Stimulated activated CD8-positive, alpha-beta memory T cell treated with anti-CD3 and anti-CD28 coated beads, Interleukin-15, amount 100 ng/mL, for 48 hours (primary cell): ENCODE measurements at places on chromosomes 1 and 21.
A peak's percentile ranks its signal among the peaks of the same experiment; 100 is the strongest.

DNA sequence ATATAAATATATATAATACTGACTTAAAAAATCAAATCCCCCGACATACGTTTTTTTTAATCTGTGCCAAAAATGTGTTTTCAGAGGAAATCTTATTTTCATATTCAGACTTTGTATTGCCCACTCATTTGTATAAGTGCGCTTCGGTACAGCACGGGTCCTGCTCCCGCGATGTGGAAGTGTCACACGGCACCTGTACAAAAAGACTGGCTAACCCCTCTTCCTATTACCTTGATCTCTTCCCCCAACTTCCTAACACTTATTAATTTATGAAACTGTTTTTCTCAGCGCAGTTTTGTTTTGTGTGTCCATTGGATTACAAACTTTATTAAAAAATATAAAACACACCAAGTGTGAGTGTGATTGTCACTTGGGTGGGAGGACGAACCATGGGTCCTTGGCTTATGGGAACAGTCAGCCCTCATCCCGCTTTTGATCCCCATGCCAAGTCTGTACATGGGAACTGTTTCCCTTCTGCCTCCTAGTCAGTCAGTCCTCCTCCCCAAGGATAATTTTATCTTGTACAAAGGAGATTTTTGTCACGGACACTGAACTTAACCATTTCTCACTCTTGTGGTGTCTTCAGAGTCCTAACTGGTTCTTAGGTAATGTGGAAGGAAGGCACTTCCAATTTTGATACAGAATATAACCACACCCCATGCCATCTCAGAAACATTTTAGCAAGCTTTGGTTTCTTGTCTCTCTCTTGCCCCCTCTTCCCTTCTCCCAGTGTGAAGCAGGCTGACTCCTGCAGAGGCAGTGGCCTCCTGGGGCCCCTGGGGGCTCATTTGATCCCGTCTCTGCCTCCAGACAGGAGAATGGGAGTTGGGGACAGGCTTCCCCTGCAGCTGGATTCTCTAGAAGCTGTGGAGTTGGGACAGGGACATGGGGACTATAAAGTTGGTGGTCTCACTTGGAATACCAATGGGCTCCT is 35.5 kb downstream of the ZBTB17 start:
- no peak for DNase-seq

DNA sequence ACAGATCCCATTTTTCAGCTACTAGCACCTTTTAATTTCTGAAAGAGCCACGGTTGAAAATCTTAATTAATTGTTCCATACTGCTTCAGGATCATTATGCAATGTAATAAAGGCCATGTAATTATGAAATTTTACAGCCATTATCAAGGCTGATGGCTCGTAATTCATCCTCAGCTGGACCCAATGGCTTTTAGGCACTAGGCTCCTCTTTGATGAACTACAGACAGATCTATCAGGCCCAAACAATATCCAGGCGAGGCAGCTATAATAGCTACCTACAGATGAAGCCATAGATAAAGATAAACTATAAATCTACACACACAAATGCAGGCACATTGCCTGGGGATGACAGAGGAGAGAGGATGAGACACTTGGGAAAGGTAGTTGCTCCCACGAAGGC is 110.5 kb upstream of the USH2A start:
- no peak for DNase-seq

- DNase-seq = no peak
Measured at GRCh38 chr1:58824753-58825389, 41.0 kb upstream of the JUN start.

- no peak for DNase-seq
Measured at GRCh38 chr1:17215545-17215890, 10.6 kb downstream of the PADI1 start.

DNA sequence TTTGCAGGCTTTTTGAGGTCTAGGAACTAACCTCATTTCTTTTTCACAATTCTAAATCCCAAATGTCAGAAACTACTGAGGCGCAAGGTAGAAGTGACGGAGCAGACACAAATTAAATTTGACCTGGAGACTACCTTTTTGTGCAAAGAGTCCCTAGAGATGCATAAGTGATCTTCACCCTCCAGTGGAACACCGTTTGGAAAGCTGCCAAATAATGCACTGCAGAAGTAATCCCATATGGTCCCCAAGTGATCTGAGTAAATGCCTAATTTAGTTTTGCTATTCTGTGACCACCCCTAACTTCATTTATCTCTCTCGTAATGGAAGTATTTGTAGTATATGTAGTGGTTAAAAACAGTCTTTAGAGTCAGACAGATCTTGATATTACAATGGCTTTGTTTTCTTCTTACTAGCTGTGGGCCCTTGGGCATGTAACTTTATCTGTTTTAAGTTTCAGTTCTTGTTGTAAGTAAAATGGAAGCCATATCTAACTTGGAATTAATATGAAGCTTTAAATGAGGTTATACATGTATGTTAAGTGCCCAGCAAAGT is 70.4 kb upstream of the IPO9 start:
- no peak for DNase-seq

- no peak for DNase-seq
Measured at GRCh38 chr1:67814121-67814772, 19.0 kb downstream of the GNG12 start.

DNA sequence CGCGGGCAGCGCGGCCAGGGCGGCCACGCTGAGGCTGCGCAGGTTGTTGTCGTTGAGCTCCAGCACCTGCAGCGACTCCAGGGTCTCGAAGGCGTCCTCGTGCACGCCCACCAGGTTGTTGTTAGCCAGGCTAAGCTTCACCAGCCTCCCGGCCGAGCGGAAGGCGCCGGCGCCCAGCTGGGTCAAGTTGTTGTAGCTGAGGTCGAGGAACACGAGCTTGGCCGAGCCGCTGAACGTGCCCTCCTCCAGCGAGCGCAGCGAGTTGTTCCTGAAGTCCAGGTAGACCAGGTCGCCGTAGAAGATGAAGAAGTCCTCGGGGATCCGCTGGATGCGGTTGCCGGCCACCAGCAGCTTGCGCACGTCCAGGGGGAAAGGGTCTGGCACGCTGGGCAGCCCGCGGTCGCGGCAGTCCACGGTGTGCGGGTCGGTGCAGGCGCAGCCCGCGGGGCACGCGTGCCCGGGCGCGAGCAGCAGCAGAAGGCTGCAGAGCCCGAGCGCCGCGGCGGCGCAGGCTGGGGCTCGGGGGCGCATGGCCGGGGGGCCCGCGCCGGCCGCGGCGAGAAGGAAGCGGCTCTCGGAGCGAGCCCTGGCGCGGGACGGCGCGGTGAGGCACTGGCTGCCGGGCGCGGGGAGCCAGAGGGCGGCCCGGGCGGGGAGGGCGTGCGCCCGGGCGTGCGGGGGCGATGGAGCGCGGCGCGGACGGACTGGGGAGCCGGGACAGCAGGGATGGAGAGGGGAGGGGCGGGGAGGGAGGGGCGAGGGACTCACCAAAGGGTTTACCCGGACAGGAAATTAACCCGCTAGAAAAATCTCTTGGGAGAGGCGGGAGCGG is 524 bp downstream of the LRRC38 start:
- no peak for DNase-seq

GRCh38 chr1:62131093-62131725 is 63.4 kb upstream of the L1TD1 start:
- DNase-seq = peak; percentile 11

- no peak for DNase-seq
Measured at GRCh38 chr1:30197639-30198450, 525.5 kb downstream of the MATN1 start.

DNA sequence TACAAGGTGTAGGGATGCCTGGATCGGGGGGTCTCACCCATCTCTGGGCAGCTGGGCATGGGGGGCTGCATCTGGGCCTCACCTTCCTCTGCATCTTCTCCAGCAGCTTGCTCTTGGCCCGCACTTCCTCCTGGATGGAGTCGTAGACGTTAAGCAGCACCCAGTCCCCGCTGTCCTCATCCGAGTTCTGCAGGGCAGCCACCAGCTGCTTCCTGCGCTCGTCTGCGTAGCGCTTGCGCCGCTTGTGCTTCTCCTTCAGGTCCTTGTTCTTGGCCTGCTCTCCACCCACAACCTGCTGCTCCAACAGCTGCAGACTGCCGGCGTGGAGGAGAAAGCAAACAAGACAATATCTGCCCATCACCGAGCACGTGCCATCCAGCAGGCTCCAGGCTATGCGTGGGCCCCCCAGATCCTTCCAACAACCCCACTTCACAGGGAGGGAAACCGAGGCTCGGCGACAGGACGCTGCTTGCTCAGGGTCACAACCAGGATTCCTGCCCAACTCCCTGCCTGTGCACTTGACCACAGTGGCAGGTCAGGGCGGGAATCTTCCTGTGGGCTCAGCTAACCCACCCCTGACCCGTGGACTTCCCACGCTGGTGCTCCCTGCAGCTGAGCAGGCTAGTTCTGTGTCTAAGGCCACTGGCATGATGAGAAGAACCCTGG is 21.5 kb upstream of the DDOST start:
- DNase-seq = no peak

DNA sequence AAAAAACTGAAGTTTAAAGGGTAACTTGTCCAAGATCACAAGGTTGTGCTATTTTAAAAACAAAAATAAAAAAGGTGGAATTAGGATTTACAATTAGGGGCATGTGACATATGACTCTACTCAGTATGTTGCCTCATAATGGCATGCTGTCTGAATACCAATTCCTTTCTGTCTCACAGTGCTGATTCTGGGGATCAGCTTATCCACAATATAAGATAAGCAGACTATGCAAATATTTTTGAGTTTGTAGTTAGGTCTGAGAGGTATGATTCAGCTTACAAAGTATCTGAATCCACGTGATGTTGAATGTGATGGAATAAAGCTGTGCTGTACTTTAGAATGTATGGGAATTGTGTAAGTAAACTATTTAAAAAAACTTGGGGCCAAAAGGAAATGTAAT is 216.6 kb downstream of the HHIPL2 start:
- DNase-seq = no peak

GRCh38 chr1:91770667-91771268 is 115.2 kb downstream of the TGFBR3 start:
- DNase-seq = no peak

DNA sequence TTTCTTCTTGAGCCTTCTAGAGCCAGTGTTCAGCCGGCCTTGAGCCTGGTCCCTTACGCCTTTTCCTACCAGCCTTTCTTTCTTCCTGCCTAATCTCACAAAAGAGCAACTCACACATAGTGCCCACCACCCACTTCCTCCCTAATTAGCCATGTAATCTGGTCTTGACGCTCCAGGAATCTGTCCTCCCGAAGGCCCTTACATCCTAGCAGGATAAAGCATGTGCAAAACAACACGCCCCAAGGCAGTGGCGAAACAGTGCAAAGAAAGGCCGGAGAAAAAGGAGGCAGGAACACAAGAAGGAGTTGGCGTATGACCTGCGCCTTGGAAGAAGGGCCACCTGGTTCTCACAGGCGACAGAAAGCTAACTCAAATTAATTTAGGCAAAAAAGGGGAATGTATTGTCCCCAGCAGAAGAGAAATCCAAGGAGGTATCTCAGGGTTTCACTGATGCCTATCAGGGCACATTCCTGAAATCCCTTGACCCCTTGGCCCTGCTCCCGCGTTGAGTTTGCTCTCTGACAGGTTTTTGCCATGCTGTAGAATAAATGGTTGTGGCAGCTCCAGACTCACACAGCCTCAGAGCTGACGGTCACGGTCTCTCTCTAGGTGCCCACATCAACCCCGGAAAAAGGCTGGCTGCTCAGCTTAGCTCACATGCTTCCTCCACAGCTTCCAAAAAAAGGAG is 79.0 kb downstream of the ZNF281 start:
- DNase-seq = no peak

GRCh38 chr1:116690396-116690848 is 22.9 kb upstream of the IGSF3 start:
- no peak for DNase-seq

- no peak for DNase-seq
Measured at GRCh38 chr1:206100226-206100815, 16.9 kb downstream of the AVPR1B start.

GRCh38 chr1:8003438-8004112 is 22.5 kb downstream of the ERRFI1 start:
- no peak for DNase-seq

- DNase-seq = no peak
Measured at GRCh38 chr1:11107599-11107998, 7.9 kb upstream of the EXOSC10 start.

DNA sequence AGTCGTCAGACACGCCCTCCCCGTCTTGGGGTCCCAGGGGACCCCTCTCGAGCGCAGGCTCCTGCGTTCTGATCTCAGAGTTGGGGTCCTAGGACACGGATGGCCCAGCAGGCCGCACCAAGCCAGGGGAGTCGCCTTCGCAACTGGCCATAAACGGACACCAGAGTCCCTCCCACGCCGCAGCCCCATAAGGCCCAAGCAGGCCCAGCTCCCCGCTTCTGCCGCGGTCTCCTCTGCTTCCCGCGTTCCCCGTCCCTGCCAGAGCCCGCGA is 633 bp downstream of the DMRTA2 start:
- DNase-seq = no peak

GRCh38 chr1:241485554-241485992 is 34.0 kb downstream of the FH start:
- no peak for DNase-seq

DNA sequence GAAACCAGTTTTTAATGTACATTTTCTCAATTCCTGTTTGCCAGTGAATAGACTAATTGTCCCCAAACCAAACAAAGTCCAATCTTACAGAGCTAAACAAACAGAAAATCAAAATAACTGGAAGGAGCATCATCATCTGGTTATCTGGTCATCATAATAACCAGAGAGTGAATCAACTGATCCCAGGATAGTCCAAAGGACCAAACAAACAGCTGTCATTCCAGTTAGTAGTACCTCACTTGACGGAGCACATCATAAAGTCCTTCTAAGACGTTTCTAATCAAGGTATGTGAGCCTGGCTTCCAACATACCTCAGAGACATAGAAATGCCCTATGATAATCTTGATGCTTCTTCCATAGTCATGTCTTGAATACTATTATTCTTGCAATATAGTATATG is 240.5 kb downstream of the LTN1 start:
- no peak for DNase-seq

GRCh38 chr1:154006136-154006535 is 15.6 kb downstream of the RPS27 start:
- DNase-seq = no peak

- no peak for DNase-seq
Measured at GRCh38 chr1:205186191-205186590, 25.3 kb downstream of the DSTYK start.

GRCh38 chr1:243312952-243313634 is 57.3 kb downstream of the SDCCAG8 start:
- no peak for DNase-seq

- DNase-seq = no peak
Measured at GRCh38 chr1:16924216-16924918, 2.6 kb downstream of the CROCC start.

GRCh38 chr21:28991861-28992525 is 684 bp downstream of the LTN1 start:
- DNase-seq = no peak

- no peak for DNase-seq
Measured at GRCh38 chr1:110916669-110917306, 43.8 kb downstream of the CD53 start.

DNA sequence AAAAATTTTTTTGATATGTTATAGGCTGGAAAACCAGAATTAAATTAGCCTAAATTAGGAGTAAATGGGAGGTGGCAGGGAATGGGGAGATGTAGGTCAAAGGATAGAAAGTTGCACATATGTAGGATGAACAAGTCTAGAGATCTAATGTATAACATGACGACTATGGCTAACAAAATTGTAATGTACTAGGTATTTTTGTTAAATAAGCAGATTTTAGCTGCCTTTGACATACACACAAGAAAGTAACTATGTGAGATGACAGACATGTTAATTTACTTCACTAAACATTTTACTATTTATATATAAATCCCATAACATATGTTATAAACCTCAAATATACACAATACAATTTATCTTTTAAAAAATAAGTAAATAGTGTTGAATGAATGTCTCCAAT is 30.2 kb upstream of the GLIS1 start:
- DNase-seq = no peak

GRCh38 chr1:196401891-196402290 is 206.3 kb downstream of the KCNT2 start:
- DNase-seq = no peak

- no peak for DNase-seq
Measured at GRCh38 chr1:197632005-197632404, 143.3 kb downstream of the DENND1B start.
